DND-41 (cell line): ENCODE measurements at places on chromosomes 16 and 17.

GRCh38 chr16:25026621-25027020, 11.5 kb upstream of the ARHGAP17 start:
- H3K27me3 ChIP-seq = no peaks in the 10 kb centered on the region
- no peaks in the 10 kb centered on the region for H3K36me3 ChIP-seq
- H3K27ac ChIP-seq = no peak overlapping the region

- no peak overlapping the region for H3K27ac ChIP-seq
- H3K4me3 ChIP-seq = no peak overlapping the region
- no peak for DNase-seq
- no peaks in the 10 kb centered on the region for H3K36me3 ChIP-seq
These were observed 6.7 kb upstream of the TPPP3 start for GRCh38 chr16:67399749-67400704.

DNA sequence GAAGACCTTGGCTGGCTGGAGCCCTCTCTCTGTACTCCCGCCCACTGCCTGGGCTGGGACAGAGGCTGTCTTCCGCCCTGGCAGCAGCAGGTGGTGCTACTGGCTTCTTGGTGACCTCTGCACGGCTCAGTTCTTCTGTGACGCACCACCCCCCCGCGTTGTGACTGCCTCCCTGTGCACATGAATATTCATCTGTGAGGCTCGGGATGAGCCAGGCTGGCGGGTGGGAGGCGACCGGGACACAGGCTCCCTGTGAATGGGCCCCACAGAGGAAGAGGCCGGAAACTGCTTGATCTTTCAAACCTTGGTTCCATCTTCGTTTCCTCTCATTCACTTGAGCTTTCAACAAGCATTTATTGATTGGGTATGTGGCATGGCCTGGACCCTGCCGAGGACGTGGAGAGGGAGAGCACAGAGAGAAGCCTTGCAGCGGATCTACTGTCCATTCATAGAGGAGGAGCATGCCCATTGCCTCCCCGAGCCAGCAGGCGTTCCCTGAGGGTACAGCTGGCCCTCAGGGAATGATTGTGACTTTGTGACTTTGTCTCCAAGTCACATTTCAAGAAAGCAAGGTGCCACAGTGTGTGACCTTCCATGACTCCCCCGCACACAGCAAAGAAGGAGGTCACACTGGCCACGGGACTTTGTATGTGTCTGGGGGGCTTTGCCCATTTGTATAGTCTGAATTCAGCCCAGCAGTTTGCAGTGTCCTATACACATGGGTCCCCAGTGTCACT, 45.0 kb downstream of the B9D1 start:
- H3K27ac ChIP-seq = no peak overlapping the region
- H3K27me3 ChIP-seq = peaks cover 42% of the 10 kb centered on the region
- H3K4me3 ChIP-seq = no peak overlapping the region
- no peaks in the 10 kb centered on the region for H3K4me1 ChIP-seq

DNA sequence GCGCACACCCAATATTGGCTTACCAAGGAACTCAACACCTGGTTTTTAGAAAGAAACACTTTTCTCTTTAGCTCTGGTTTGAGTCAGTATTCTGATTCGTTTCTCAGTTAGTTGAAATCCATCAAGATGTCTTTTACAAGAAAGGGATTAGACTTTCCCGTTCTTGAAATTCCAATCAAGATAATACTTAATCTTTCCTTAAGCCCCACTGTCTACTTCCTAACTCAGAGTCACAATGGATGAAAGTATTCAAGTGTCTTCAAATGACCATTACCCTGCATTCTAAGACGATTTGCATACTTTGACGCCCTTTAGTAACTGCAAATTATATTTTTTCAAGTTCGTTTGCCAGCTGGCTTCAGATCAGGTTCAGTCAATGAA, 189.8 kb downstream of the USP22 start:
- H3K4me3 ChIP-seq = no peak overlapping the region
- DNase-seq = no peak
- H3K27ac ChIP-seq = no peak overlapping the region
- H3K36me3 ChIP-seq = no peaks in the 10 kb centered on the region
- no peaks in the 10 kb centered on the region for H3K4me1 ChIP-seq

GRCh38 chr17:65290616-65291015, 153.4 kb downstream of the RGS9 start:
- no peaks in the 10 kb centered on the region for H3K36me3 ChIP-seq
- no peak for DNase-seq
- no peaks in the 10 kb centered on the region for H3K4me1 ChIP-seq
- H3K4me3 ChIP-seq = no peak overlapping the region

DNA sequence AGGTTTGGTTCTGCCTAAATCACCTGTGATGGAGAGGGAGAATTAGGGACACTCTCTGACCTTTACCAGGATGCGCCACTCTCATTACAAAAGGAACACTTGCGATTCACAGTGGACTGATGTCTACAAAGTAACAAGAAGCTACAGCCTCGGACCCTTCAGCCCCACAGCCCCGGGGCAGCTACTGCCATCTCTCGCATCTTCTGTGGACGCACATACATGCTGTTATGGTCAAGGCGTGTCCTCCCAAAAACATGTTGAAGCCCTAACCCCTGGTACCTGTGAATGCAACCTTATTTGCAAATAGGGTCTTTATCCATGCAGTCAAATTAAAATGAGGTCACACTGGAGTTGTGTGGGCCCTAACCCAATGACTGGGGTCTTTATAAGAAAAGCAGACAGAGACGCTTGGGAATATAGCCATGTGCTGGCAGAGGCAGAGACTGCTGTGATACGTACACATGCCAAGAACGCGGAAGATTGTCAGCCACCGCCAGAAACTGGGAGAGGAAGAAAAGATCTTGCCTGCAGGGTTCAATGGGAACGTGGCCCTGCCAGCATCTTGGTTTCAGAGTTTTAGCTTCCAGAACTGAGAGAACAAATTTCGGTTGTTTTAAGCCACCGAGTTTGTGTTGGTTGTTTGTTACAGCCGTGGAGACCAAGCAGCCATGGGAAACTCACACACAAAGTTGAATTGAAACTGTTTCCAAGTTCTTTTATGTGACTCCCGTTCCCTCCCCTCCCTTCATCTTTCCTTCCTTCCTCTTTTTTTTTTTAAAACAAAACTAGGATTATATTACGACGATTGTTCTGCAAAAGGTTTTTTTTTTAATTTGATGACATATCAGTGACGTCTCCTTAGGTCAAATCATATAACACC, 23.1 kb downstream of the ATP2C2 start:
- no peaks in the 10 kb centered on the region for H3K36me3 ChIP-seq
- peaks cover 5% of the 10 kb centered on the region for H3K27me3 ChIP-seq
- DNase-seq = no peak
- H3K4me1 ChIP-seq = no peaks in the 10 kb centered on the region

- H3K27ac ChIP-seq = no peak overlapping the region
- H3K4me3 ChIP-seq = no peak overlapping the region
- H3K4me1 ChIP-seq = no peaks in the 10 kb centered on the region
- peak; percentile 52 for DNase-seq
- no peaks in the 10 kb centered on the region for H3K27me3 ChIP-seq
These were observed 31.2 kb downstream of the CTU2 start for GRCh38 chr16:88737298-88738150.
